CD4-positive, alpha-beta T cell treated with Interleukin-12 subunit alpha and Interleukin-12 subunit beta, for 1 hour (primary cell): ENCODE measurements at places on chromosomes 7 and 10.

GRCh38 chr10:133328358-133329343 is 8.0 kb downstream of the CALY start:
- no peak for DNase-seq

- DNase-seq: no peak
Observed at GRCh38 chr7:70676243-70676642, 455.7 kb upstream of the GALNT17 start.

GRCh38 chr10:126235091-126235978 is 152.9 kb downstream of the ADAM12 start:
- no peak for DNase-seq

DNA sequence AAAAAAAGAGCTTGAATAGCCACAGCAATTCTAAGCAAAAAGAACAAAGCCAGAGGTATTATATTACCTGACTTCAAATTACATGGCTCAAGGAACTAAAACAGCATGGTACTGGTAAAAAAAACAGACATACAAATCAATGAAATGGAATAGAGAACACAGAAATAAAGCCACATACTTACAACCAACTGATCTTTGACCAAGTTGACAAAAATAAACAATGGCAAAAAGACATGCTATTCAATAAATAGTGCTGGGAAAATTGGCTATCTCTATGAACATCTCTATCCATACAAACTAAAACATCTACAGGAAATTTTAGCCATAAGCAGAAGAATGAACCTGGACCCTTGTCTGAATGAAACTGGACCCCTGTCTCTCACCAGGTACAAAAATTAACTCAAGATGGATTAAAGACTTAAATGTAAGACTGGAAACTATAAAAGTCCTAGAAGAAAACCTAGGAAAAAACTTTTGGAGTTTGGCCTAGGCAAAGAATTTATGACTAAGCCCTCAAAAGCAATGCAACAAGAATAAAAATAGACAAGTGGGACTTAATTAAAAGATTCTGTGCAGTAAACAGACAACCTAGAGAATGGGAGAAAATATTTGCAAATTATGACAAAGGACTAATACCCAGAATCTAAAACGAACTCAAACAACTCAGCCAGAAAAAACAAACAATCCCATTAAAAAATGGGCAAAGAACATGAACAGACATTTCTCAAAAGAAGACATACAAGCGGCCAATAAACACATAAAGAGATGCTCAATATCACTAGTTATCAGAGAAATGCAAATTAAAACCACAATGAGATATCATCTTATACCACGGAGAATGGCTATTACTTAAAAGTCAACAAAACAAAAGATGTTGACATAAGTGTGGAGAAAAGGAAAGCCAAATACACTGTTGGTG is 72.8 kb upstream of the DDC start:
- DNase-seq: no peak

DNA sequence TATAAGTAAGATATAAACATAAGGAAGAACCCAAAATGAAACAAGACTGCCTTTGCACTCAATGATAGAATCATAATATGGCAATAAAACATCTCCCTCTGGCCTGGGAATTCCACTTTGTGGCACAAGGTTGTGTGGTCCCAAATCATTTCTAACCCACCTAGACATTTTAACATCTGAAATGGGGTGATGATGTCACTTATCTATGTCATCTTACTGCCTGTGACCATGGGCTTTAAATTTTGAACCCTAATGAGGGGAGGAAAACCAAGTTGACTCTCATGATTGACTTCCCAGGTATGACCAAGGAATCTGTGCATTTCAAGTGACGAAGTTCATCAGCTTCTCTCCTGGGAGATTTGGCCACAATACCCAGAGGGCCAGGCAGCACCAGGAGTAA is 24.5 kb upstream of the ACSM6 start:
- no peak for DNase-seq

DNA sequence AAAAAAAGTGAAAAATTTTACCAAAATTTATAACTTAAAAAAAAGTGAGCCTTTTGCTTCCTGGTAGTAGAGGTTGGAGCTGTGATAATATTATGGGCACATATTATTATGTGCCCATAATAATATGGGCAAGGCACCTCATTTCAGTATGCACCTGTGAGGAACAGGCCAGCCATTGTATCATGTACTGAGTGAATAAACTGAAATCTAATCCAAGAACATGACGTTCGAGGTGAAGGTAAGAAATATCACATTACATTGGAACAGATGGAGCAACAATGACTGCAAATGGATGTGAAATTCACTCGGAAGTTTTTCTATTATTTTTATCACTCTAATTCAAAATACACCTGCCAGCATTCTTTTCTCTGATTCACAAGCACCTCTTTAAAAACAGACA is 216.0 kb downstream of the KLF6 start:
- no peak for DNase-seq

GRCh38 chr7:156179872-156180390 is 367.7 kb upstream of the SHH start:
- DNase-seq: no peak

GRCh38 chr10:124264271-124264670 is 154.5 kb downstream of the OAT start:
- DNase-seq: no peak

DNA sequence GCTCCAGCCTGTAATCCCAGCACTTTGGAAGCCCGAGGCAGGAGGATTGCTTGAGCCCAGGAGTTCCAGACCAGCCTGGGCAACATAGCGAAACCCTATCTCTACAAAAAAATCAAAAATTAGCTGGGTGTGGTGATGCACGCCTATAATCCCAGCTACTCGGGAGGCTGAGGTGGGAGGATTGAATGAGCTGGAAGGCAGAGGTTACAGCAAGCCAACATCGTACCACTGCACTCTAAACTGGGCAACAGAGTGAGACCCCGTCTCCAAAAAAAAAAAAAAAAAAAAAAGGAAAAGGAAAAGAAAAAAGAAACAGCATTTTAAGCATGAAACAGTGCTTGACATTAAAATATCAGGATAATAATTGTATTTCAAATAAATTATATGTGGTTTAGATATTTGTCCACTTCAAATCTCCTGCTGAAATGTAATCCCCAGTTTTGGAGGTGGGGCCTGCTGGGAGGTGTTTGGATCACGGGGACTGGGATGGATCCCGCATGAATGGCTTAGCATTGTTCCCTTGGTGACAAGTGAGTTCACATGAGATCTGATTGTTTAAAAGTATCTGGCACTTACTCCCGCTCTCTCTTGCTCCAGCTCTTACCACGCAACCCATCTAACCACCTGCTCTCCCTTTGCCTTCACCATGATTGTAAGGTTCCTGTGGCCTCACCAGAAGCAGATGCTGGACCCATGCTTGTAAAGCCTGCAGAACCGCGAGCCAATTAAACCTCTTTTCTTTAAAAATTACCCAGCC is 103.4 kb downstream of the SRPK2 start:
- no peak for DNase-seq

GRCh38 chr10:79066411-79067240 is 2.1 kb upstream of the ZMIZ1 start:
- DNase-seq: peak; percentile 33

- no peak for DNase-seq
Observed at GRCh38 chr7:33449847-33450246, 320.5 kb downstream of the BBS9 start.

DNA sequence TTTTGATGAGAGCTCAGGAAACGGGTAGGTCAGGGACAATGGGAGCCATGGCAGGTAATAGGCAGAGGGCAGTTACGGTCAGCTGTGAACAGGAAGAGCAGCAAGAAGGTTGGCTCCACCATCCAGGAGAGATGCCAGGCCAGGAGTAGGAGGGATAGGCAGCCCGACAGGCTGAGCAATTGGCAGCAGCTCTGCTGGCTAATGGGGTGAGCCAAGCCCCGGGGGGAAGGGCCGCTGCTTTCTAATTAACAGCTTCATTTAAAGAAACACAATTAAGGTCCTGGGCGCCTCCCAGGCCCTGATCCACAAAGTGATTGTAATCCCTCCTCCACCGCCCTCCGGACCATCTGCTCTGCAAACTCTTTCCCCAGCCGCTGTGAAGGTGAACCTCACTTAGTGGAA is 23.7 kb downstream of the SH2B2 start:
- DNase-seq: no peak

DNA sequence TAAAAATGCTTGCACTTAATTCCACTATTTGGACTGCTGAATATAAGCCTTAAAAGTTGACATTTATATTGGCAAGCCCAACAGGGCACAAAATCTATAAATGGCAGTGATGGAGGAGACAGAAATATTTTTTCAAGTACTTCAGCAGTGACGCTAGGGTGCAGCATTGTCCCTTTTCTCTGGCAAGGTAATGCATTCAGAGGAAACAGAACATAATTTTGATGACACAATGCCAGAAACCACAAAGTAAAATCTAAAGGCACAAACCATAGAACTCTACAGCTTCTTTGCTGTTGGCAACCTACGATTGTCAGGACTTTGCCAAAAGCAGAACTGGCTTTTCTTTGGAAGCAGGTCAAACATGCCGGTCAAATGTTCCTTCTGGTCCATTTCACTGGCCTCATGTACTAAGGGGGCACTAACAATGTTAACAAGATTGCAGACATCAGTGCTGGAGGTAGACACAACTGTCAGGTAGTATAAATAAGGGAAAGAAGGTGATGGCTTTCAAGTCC is 30.9 kb upstream of the FAM133B start:
- peak; percentile 85 for DNase-seq

GRCh38 chr7:90605055-90605454 is 8.9 kb downstream of the CDK14 start:
- no peak for DNase-seq

- no peak for DNase-seq
Observed at GRCh38 chr7:154304231-154304630, 252.0 kb downstream of the DPP6 start.

DNA sequence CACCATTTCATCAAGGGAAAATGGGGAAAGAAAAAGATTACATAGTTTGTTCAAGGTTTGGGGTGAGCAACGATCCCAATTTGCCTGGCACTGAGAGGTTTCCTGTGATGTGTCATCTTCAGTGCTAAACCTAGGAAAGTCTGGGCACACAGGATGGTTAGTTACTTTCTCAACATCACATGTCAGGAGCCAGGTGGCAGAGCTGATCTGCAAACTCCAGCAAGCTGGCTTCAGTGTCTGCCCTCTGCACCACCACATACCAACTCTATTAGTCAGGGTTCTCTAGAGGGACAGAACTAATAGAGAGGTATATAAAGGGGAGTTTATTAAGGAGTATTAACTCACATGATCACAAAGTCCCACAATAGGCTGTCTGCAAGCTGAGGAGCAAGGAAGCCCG is 11.3 kb downstream of the ADAM12 start:
- no peak for DNase-seq

DNA sequence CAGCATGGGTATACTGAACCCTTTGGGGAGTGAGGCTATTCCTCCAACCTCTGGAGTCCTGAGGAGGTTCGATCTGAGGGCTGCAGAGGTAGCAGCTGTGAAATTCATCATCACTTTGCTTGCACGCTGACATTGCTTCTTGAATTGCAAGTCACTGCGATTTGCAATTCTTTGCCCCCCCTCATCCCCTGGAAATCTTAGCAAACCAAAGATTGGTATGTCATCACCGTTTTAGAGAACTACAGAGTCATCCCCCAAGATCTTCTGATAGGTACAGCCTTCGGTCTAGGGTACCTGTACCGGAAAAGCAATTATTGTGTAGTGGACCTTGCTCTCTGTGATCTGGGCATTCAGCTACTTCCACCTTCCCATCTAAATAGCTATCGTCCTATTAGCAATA is 192.6 kb downstream of the KLF6 start:
- no peak for DNase-seq
